NCI-H1092 treated with DMSO at 0.1 percent for 48 hours (cell line): ENCODE measurements at places on chromosomes 3 and 15.

DNA sequence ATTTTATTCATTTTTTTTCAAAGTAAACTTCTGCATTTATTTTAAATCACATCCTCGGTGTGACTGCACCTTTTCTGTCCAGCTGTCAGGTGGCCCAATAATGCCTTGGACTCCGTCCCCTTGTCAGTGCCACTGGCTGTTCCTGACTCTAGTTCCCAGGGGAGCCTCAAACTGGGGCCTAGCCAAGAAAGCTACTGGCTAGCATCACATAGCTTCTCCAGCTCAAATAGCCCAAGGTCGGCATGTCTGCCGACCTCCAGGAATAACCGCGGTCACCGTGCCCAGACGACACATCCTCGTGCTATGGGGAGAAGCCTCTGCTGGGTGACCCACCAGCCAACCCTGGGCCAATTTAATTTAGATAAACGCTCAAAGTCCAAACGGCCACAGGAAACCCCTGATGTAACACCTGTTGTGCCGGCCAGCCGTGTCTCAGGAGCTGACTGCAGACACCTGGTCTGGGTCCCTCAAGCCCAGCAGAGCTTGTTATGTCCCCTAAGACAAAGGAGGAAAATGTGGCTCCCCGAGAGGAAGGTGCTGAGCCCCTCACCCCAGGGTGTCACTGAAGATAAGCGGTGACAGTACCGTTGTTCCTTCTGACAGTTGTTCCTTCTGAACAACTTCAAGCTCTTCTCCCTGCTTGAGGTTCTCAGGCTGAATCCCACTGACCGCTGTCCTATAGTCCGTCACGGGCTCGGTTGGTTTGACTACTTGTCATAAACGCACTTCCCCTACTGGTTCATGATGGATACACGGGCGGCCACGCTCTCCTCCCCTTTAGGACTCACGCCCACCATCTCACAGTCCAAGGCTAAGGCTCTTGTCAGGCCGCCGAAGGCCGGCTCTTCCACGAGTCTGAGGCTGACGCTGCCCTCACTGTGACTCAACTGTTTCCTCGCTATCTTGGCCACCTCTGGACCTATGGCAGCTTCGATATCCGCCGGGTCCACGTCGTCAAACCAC, 126.2 kb downstream of the KLF13 start:
- DNase-seq = no peak

DNA sequence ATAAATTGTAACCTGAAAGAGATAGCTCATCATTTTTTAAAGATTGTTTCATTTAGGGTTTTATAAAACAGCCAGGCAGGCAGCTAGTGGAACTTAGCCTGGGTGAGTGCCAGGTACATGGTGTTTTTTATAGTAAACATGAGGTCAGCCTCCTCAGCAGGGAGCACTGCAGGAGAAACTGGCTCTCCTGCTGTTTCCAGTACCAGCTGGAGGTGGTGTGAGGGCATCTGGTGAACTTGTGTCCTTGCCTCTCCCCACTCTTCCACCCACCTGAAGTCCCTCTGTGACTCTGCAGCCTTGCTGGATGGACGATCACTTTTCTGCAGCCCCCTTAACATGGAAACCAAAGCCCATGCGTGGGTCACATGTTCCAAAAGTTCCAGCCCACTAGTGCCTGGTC, 128.4 kb downstream of the FAM174B start:
- DNase-seq = no peak

GRCh38 chr3:3739330-3740060, 59.7 kb upstream of the LRRN1 start:
- DNase-seq = no peak

DNA sequence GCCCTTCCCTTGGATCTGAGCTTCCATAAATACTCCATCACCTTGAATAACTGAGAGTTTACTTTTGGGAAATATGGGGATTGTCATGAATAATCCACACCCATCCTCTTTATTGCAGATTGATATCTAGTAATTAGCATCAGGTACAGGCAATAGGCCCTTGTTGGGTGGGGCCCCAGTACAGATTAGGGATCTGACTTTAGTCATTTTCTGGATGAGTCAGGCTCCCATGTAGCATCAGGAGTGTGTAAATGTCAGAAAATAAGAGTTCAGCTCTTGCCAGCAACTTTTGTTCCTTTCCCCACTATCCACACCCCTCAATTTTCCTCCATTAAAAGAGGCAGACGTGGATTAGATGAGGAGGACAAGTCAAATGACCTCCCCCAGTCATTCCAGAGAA, 17.7 kb upstream of the SNRK start:
- DNase-seq = no peak

DNA sequence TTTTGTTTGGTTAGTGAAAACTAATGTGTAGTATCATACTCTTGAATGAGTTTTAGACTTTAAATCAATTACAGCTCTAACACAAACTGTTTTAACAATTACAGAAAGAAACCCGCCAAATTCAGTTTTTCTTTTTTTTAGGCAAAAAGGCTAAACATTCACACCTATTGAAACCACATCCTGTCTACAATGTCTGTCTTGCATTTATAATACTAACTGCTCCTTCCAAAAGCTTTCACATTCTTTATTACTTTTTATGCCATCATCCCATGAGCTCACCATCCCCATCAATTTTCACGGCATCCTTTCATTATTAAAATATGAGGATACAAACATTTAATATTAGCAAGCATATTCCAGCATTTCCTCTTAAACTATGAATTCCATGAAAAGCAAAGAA, 593.3 kb downstream of the FOXP1 start:
- DNase-seq = no peak

GRCh38 chr3:182375916-182376315, 417.4 kb upstream of the ATP11B start:
- no peak for DNase-seq

DNA sequence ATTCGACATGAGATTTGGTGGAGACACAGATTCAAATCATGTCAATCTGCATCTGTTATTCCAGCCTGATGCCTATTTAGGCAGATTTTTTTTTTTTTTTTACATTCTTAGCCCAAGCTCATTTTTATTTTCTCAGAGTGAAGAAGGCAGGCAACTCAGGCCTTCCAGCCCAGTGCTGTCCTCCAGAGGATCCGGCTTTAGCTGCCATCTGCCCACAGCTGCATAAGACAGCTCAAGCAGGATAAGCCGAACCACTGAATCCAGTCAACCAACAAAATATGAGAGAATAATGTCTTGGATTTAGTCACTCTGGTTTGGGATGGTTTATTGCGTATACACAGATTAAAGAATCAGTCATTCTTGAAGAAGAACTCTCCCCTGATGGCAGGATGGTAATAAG, 19.9 kb upstream of the COLQ start:
- no peak for DNase-seq

- no peak for DNase-seq
Observed at GRCh38 chr15:45469441-45469840, 53.1 kb downstream of the SLC30A4 start.

DNA sequence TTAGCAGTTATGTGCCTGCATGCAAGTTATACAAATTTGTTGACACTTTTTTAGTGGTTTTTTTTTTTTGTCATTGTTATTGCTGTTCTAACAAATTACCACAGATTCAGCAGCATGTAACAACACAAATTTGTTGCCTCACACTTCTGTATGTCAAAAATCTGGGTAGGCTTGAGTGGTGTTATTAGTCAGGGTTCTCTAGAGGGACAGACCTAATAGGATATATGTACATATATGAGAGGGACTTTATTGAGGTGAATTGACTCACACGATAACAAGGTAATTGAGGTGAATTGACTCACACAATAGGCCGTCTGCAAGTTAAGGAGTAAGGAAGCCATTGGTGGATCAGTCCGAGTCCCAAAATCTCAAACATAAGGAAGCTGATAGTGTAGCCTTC, 15.0 kb upstream of the PLSCR1 start:
- DNase-seq = no peak

- peak; percentile 63 for DNase-seq
Observed at GRCh38 chr3:63193647-63194046, 84.5 kb upstream of the SYNPR start.

DNA sequence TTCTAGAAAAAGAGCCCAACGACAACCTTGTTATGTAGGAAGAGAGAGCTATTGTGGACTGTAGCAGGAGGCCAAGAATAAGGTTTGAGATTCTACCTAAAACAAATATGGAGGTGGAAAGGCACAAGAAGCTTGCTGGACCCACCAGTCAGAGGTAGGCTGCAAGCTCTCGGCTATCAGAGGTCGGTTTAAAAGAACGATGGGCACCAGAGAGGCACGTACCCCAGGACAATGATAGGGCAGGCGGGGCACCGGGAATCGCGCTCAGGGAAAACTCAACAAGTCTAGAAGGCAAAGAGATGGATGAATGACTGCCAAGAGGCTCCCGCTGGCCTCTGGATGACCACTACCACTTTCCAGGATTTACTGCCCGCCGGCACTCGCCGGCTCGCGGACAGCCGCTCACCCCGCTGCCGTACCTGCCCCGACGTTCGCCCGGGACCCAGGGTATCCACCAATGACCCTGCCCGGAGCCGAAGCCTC, 1.1 kb downstream of the HDGFL3 start:
- peak; percentile 14 for DNase-seq

GRCh38 chr15:44397869-44398268, 29.6 kb upstream of the CTDSPL2 start:
- no peak for DNase-seq

GRCh38 chr3:163779396-163780344, 1298.6 kb downstream of the SI start:
- no peak for DNase-seq

GRCh38 chr3:127325629-127325961, 37.7 kb upstream of the PRR20G start:
- DNase-seq = no peak

- no peak for DNase-seq
Observed at GRCh38 chr3:78140866-78141265, 1101.0 kb downstream of the ROBO2 start.

DNA sequence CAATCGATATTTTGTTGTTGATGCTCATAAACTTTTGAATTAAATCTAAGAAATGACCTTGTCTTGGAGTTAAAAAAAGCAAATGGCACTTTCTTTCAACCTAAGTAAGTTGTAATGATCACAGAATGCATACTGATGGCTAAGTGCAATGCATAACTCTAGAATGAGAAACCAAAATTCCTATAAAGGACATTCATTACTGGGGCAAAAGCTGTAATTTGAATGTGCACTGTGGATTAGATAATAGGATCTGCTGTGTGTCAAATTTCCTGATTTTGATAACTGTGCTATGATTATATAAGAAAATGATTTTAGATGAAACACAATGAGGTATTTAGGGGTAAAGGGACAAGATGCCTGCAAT, 14.3 kb downstream of the SIAH2 start:
- DNase-seq = no peak

DNA sequence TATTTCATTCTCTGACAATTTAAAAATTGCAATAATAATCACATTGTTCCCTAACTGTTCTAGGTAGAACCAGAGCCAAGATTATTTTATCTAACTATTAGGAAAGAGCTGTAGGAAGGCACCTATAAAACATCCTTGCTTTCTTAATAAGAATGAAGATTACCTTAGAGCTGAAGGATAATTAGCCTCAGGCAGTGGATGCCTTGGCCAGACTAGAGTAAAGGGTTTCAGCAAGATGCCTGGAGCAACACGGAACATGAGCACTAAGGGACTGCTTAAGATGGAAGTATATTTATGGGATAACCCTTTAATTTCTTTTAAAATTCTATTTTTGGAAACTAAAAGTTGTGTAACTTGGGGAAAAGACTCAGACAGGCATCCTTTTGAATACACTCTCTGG, 456.6 kb upstream of the RBMS3 start:
- no peak for DNase-seq

DNA sequence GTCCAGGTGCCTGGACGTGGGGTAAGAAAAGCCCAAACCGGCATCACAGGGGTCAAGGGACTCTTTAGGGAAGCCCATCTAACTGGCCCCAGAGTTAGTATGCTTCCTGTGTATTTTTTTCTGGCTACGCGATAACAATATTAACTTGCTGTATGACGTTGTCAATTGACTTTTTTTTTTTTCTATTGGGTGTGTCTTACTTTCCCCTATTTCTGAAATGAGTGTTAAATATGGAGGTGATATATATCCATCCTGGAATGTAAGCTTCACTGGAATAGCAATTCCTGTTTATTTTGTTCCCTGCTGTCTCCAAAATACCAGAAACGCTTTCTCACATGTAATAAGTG, 598 bp upstream of the GMNC start:
- no peak for DNase-seq

DNA sequence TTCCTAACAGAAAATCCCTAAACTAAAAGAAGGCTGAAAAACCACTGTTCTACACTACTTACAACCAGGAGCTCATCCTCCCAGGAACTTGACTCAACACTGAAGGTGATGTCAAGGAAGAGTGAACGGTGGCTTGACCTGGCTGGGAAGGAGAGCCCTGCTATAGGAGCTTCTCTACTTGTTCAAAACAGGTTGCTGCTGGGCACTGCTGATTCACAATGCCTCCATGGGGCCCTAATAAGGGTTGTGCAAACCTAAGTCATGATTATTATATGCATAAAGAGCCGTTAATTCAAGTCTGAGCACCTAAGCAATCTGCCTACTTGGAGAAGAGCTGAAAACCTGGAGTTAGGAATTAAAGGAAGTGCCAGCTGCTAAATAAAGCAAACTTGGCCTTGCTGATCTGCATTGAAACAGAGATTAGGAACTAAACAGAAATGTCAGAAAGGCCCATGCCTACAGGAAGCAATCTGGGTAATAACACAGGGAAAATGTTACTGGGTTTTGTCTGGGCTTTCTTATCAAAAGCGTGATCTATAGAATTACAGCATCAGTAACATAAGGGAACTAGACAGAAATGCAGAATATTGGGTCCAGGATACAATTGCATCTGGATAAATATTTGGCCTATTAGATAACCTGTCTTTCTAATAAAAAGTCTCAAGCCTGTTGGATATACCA, 243.2 kb downstream of the NEK10 start:
- DNase-seq = no peak

DNA sequence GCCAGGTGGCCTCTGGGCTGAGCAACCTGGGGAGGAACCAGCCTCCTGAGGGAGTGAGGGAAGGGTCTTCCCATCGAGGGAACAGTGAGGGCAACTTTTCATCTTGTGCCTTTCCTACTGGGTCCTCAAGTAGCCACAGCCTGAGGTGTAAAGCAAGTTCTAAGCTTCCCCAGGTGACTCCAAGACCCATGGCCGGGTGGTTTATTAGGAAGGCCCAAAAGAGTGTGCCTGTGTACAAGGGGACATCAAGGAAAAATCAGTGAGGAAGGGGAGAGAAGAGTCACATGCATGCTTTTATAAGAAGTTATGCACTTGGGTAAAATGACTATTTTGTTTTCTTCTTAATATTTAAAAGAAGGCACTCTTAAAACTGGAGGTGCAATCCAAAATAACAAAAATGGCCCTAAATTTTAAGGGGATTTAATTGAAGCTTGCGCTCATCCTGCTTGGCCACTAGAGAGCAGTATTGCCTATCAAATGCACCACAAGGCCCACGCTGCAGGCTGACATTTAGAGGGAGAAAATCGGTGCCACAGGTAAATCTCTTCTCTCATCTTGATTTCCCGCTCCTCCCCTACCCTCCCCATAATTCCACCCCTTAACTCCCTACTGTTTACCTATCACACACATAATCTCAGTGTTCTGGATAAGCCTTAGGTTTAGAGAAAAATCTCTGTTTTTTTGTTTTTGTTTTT, 6.7 kb downstream of the NANOGP8 start:
- DNase-seq = peak; percentile 31
